ENCODE measurements at places on chromosomes 16 and 17.

DNA sequence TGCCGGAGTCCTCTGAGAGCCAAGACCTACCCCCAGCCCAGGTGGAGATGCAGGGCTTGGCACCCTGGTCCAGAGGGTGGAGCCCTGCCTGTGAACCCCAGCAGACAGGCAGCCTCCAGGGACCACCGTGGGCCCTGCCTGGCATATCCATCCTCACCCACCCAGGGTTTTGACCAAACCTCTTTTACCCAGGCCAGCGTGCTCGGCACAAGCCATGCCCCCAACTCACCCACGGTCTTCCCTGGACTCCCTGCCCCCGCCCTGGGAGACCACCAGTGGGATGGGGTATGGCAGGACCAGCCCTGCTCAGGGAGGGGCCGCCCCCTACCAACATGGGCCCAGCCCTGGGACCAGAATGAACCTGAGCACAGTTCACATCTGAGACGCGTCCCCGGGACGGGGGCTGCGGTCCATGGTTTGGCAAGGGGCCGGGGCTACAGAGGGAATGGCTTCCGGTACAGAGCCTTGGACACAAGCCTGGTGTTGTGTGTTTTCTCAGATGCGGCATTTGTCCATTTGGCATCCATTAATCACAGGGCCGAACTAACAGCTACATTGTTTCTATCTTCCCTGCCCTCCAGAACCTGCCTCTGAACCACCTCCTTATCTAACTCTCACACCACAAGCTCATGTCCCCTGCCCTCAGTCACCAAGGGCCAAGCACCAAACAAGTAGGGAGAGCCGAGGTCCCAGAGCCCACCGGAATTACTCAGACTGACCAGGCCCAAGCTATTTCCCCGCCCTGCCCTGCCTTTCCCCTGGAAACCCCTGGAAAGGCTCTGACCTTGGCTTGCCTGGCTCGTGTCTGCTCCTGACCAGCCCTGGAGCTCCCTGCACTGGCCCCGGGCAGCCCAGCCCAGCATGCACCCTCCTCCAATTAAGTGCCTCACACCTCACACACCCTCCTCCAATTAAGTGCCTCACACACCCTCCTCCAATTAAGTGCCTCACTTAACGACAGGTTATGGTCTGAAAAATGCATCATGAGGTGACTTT lies 14.1 kb downstream of the HS3ST6 start:
- no peak for DNase-seq

DNA sequence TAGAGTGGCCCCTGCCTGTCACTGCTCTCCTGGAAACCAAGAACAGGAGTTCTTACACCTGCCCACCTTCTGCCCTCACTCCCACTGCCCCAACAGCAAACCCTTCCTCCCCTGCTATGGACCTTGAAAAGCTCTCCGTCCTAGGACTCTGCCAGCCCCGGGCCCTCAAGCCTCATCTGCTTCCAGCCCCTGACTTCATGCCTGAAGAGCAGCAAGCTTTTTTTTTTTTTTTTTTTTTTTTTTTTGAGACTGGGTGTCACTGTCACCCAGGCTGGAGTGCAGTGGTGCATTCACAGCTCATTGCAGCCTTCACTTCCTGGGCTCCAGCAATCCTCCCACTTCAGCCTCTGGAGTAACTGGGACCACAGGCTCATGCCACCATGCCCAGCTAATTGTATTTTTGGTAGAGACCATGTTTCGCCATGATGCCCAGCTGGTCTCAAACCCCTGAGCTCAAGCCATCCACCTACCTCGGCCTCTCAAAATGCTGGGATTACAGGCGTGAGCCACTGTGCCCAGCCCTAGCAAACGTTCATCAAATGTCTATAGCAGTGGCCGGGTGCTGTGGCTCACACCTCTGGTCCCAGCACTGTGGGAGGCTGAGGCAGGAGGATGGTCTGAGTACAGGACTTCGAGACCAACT lies 16.9 kb downstream of the CARHSP1 start:
- DNase-seq, result no peak

DNA sequence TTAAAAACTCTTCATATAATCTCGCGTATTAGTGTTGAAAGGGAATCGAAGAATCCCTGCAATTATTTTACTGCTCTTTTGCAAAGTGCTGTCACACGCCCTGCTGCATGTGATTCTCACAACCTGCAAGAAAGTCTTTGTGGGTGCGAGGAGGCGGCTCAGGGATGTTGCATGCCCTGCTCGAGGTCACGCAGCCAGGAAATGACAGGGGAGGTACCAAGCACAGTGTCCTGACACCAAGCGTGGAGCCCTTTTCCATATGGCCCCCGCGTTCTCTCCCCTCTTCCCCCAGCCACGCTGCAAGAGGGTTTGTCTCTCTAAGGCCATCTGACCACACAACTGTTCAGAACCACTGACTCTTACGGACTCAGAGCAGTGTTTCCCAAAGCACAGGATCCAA lies 37.6 kb downstream of the OR3A1 start:
- no peak for DNase-seq

- DNase-seq, result no peak
Observed at GRCh38 chr17:27756467-27757371, 43.6 kb downstream of the NOS2 start.

DNA sequence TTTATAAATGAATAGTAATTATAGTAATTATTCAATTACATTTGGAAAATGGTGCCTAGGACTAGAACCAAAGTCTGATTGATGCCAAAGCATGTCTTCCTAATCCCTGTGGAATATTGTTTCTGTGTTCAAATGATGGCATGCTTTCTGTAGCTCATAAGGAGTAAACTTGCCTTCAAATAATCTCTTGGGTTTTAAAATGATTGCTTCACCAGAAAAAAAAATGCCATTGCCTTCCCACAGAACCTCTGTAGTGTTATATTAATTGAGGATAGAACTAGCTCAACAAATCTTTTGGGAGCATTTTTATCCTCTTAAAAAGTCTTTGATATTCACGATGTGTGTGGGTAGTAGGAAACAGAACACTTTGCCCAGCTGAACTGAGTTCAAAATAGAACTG lies 7.7 kb upstream of the TMEM100 start:
- DNase-seq, result no peak

GRCh38 chr16:17194190-17194780 lies 276.5 kb downstream of the XYLT1 start:
- DNase-seq, result no peak
